ENCODE measurements at places on chromosomes 4 and X.
A peak's percentile ranks its signal among the peaks of the same experiment; 100 is the strongest.

DNA sequence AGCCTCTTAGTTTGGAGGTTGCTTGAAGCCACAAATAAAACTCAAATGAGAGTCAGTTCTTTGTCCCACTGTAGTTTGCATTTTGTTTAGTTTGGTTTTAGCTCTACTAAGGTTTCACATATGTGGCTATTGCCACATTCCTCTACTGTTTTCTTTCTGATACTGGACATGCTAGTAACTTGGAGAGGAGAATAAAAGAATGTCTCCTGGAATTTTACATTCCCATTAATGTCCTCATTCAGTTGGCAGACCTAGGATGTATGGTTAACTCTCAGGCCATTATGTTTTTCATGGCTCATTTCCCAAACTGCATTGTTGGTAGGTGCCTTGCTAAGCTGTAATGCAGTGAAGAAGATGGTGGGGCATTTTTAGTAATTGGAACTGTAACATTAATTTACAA, 29.9 kb downstream of the UPRT start:
- DNase-seq: no peak

DNA sequence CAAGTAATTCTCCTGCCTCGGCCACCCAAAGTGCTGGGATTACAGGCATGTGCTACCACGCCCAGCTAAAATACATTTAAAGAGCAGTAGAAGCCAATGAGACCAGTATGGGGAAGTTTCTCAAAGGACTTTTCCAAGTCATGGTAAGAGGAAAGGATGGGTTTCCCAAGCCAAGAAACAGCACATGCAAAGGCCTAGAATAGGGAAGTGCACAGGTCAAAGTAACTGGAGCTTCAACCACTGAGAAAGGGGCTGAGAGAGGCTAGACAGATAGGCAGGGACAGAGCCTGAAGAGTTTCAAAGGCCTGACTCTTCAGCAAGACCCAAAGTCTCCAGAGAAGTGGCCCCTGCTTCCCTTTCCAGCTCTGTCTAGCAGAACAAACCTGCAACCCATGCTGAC, 162.1 kb downstream of the CORIN start:
- DNase-seq: no peak

GRCh38 chr4:46444318-46445000, 54.5 kb upstream of the GABRA2 start:
- no peak for DNase-seq

DNA sequence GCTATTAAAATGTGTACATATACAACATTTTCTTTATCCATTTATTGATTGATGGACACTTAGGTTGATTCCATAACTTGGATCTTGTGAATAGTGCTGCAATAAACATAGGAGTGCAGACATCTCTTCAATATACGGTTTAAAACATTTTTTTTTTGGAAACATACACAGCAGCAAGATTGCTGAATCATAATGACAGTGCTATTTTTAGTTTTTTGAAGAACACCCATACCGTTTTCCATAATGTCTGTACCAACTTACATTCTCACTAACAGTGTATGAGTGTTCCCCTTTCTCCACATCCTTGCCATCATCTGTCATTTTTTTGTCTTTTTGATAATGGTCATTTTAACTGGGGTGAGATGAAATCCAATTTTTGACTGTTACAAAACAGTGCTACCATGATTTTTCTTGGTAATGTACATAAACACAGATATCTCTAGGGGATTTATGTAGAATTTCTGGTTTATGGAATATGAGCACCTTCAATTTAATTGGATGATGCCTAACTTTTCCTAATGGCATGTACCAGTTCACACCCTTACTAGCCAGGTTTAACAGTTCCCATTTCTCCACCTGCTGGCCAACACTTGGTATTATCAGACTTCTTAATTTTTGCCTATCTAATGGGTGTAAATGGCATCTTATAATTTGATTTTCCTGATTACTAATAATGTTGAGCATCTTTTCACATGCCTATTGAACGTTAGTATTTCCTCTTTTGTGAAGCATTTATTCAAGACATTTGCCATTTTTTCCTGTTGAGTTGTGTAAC, 21.0 kb upstream of the TMSB15B start:
- peak; percentile 2 for DNase-seq

DNA sequence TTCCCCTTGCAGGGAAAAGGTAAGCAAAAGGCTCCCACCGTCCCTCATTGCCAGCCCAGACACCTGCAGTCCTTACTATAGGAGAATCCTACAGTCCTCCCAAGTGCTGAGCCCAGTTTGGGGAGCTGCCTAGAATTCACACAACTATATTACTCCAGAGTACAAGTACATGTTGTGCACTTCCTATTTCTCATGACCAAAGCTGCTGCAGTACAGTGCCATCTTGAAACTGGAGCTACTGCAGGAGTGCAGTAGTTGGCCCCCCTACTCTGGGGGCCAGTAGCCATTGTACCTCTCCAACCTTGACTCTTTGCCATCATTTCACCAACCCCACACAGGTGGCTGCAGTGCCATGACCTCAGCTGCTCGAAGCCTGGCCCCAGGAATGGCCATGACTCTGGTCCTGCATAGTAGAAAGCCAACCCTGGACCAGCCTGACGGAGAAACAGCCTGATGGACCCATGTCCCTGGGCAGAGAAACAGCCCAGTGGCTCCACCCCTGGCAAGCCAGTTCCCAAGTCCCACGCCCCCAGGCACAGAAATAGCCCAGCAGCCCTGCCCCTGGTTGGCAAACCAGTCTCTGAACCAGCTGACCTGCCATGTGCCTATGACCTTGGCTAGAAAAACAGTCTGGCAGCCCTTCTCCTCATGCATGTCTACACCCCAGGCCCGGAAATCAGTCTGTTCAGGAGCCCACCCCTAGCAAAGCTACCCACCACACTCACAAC, 51.9 kb downstream of the PHKA1 start:
- no peak for DNase-seq

- DNase-seq: no peak
These were observed 172.3 kb downstream of the SHOX start for GRCh38 chrX:802846-803245.

GRCh38 chr4:108391701-108392455, 223.1 kb upstream of the LEF1 start:
- DNase-seq: no peak

- DNase-seq: no peak
These were observed 259.2 kb upstream of the FTHL17 start for GRCh38 chrX:31331015-31331414.

DNA sequence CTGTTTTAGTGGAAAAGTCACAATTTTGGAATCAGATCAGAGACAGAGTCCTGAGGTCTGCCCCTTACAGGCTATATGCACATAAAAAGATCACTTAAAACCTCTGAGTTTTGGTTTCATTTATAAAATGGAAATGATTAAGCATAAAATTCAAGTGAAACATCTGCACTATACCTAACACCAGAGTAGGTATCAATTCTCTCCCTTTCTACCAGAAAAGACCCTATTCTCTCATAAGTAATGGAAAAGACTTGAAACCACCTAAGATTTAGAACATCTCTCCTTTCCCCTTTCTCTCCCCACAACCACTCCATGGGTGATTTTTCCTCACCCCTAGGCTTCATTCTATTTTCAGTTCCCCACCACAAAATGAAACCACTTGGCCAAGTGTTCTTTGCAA, 907 bp downstream of the LHFPL1 start:
- no peak for DNase-seq

DNA sequence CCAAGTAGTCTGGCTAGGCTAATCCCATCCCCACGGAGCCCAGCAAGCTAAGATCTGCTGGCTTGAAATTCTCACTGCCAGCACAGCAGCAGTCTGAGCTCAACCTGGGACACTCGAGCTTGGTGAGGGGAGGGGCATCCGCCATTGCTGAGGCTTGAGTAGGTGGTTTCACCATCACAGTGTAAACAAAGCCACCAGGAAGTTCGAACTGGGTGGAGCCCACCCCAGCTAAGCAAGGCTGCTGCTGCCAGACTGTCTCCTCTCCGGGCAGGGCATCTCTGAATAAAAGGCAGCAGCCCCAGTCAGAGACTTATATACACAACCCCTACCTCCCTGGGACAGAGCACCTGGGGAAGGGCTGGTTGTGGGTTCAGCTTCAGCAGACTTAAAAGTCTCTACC, 639.6 kb downstream of the IQCM start:
- no peak for DNase-seq

DNA sequence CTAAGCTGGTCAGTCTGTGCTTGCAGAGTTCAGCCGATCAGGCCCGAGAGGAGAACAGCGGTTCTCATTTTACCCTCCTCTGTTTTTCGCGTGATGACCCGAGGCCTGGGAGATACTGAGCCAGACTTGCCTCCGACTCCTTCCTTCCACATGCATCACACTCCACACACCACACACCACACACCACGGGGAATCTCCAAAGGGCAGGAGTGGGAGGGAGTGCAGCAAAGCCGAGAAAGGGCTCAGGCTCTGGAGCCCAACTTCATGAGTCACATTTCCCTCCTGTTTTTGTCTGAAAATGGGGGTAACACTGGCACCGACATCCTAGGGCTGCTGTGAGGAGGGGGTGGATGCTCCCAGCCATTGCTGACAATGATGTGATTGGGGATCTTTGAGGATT, 38.9 kb downstream of the TKTL1 start:
- DNase-seq: no peak

DNA sequence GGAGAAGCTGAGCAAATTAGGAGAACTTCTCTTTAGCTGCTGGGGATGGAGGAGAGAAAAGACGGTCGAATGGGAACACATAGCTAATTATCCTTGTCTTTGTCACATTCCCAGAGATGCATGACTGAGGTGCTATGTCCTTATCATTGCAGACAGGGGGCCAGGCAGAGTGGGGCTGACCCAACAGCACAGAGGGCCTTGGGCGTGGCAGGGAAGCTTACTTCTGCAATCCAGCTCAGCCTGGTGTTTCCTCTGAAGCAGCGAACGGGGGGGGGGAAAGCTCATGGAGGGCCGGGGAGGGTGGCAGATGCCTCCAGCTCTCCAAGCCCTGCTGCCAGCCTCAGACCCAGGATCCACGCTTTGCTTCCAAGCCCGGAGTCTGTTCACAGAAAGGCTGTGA, 50.8 kb upstream of the HOPX start:
- DNase-seq: no peak

DNA sequence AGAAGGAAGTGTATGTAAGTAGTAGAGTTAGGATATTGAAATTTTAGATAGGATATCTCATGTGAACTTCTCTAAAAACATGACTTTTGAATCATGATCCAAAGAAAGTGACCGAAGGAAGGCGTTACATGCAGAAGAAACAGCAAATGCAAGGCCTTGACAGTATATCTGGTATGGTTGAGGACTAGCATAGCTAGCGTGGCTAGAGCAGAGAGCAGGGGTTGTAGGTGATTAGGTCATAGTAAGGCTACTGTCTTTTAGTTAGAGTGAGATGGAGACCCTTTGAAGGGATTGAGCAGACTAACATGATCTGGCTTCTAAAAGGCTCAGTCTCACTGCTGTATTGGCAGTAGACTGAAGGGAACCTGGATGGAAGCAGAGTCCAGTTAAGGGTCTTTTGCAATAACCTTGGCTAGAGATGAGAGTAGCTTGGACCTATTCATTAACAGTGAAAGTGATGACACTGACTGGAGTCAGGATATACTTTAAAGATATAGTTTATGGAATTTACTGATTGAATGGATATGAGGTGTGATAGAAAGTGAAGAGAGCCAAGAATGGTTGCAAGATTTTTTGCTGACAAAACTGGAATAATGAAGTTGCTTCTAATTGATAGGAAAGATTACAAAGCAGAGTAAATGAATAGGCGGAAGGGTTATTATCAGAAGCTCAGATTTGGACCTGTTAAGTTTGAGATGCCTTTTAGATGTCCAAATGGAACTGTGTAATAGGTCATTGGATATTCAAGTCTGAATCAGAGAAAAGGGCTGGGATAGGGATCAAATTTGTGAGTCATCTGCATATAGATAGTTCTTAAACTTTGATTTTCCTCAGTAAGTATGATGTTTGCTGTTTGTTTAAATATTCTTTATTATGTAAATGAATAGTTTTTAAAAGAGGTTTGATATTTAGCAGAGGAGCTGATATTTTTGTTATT, 59.8 kb downstream of the MRPL1 start:
- peak; percentile 8 for DNase-seq

DNA sequence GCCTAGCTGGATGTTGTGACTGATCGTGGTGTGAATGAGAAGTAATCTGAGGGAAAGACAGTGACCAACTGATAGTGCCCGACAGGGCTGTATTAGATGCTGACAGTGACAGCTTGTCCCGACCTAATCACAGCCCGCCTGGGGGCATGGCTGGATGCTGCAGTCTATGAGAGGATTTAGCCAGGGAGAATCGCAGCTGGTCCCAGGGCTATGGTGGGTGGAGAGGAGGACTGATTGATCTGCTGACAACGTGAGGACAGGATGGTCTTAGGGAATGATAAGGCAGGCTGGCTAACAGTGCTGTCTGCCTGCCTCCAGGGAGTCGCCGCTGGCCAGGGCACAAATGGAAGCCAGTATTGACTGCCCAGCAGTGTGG, 621 bp upstream of the SUV39H1 start:
- DNase-seq: peak; percentile 8

DNA sequence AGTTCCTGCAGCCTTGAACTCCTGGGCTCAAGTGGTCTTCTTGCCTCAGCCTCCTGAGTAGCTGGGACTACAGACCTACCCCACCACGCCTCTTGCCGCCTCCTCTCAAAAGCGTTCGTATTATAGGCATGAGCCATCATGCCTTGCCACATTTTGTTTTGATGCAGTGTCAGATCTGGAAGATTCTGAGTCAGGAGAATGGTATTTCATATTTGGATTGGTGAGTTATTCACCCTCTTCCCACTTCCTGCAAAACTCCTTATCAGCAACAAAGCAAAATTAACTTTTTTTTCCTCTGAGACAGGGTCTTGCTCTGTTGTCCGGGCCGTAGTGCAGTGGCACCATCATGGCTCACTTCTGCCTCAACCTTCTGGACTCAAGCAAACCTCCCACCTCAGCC, 29.6 kb downstream of the REST start:
- DNase-seq: peak; percentile 80

DNA sequence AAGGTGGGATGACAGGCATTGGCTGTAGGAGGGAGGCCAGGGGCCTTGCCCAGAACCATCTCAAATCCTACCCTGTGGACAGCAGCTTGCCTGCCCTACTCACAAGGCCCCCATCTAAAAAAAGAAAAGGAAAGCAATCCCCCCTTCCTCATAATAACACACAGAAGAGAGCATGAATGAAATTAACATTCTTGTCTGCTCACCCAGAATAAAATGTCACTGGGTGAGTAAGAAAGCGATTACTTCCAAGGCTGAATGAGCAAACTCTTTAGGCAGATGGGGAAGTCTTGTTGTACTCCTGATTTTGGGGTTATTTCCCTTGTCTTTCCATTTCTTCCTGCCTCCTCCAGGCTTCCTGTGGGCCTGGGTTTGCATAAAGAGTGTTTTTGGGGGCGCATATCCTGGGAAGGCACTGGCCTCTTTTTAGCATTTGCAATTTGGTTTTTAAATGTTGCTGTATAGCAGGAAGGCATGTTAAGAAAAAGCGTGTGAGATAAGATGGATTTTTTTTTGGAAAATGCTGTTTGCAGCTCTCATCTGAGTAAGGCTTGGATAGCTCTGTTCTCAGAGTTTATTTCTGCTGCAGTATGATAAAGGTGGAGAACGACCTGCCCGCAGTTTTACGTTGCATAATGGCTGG, 248.3 kb upstream of the GATB start:
- no peak for DNase-seq

Measured in urothelium cell line (cell line).